ENCODE measurements at places on chromosomes 12 and 14. TPM values are rescaled to one million over a fixed set of nuclear protein-coding genes. Genes with fewer than 3 reads are reported as not detected.

TAS2R9 gene
- total RNA-seq: not detected

- ATAC-seq: peak; percentile 99
Measured at GRCh38 chr12:63779498-63780481, at the start of gene RXYLT1. TSS of gene RXYLT1 (plus strand) at chr12:63779909. CDS start at chr12:63779961, 52 bp downstream.

- peak; percentile 86 for ATAC-seq
Measured at GRCh38 chr12:58540480-58541299, 379.6 kb downstream of the LRIG3 start.

DNA sequence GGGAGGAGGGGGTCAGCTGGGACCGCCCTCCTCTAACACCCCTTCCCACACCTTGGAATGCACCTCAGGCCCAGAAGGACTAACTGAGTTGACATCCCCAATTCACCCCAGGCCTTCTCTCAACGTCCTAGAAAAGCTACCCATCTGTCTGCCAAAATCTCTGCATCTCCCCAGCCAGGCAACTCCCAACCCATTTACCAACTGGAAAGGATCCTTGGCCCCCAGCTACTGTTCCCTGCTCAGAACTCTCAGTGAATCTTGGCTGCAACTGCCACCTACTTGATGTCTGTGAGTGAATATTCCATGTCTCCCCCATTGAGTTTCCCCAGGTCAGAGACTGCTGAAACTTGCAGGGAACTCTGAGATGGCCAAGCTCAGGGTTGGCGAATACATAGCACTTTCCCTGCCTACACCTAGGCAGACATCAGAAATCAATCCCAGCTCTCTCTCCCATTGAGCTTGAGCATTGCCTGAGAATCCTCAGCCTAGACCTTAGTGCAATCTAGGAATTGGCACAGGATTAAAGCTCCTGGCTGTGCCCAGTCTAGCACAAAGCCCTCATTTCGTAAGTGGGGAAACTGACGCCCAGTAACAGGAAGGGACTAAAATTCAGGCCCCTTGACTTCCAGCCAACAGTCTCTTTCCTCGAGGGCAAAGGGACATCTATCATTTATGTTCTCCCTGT lies 71.9 kb upstream of the NCOR2 start:
- ATAC-seq: no peak

IL22 gene
- not detected for total RNA-seq

- no peak for ATAC-seq
Measured at GRCh38 chr12:78483767-78484315, 380.7 kb upstream of the SYT1 start.

BBOF1 gene
- 11.9 TPM for total RNA-seq

GRCh38 chr12:46382408-46382963 lies 9.9 kb upstream of the SLC38A2 start:
- no peak for ATAC-seq

DNA sequence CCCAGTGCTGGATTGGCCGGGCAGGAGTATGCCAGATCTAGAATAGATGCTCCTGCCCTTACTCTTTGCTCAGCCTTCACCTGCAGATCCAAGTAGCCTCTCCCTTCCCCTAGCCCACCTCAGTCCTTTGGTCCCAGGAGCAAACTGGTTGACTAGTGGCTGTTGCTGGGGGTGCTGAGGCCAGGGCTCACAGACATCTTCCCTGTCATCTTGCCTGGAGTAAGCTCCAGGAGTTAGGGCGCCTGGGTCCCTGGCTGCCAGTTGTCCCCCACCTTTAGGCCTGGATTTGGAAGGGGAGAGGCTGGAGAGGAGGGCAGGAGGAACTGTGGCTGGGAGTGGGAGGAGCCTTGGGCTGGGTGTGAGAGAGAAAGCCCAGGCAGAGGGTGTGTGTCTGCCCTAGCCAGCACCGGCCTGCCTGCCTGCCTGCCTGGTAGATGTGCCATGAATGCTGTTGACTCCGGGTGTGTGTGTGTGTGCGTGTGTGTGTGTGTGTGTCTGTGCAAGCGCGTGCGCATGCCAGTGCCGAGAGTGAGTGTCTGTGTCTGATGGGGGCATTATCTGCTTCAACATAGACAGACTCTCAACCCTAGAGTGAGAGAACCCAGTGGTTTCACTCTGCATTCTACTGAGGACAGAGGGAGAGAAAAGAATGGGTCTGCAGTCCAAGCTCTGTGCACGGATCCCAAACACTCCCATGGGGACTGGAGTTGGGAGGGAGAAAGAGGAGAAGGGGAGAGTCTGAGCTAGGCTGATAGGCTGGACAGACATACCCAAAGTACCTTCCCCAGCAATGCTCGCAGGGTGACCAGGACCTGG lies 845 bp upstream of the RARG start:
- ATAC-seq: peak; percentile 70

All from gastroesophageal sphincter (tissue), 4 donors.